Panc1 (cell line): ENCODE measurements at places on chromosomes 11 and 22.

- no peak overlapping the region for H3K4me3 ChIP-seq
- no peak overlapping the region for H3K27ac ChIP-seq
- no peaks in the 10 kb centered on the region for H3K36me3 ChIP-seq
Observed at GRCh38 chr11:114478768-114479167, 39.5 kb downstream of the REXO2 start.

GRCh38 chr11:100872951-100873740 is 186.1 kb downstream of the ARHGAP42 start:
- H3K27ac ChIP-seq = no peak overlapping the region
- no peak overlapping the region for H3K4me3 ChIP-seq
- DNase-seq = no peak
- H3K27me3 ChIP-seq = no peaks in the 10 kb centered on the region

- H3K4me3 ChIP-seq = no peak overlapping the region
- no peak for DNase-seq
- no peak overlapping the region for H3K27ac ChIP-seq
Observed at GRCh38 chr11:5831196-5831829, 10.4 kb downstream of the OR52E6 start.

- no peak overlapping the region for H3K4me3 ChIP-seq
- H3K27me3 ChIP-seq = peaks cover 13% of the 10 kb centered on the region
- H3K27ac ChIP-seq = no peak overlapping the region
- H3K36me3 ChIP-seq = no peaks in the 10 kb centered on the region
- no peaks in the 10 kb centered on the region for H3K4me1 ChIP-seq
- no peak for DNase-seq
Observed at GRCh38 chr11:125281831-125282595, 117.5 kb downstream of the PKNOX2 start.

DNA sequence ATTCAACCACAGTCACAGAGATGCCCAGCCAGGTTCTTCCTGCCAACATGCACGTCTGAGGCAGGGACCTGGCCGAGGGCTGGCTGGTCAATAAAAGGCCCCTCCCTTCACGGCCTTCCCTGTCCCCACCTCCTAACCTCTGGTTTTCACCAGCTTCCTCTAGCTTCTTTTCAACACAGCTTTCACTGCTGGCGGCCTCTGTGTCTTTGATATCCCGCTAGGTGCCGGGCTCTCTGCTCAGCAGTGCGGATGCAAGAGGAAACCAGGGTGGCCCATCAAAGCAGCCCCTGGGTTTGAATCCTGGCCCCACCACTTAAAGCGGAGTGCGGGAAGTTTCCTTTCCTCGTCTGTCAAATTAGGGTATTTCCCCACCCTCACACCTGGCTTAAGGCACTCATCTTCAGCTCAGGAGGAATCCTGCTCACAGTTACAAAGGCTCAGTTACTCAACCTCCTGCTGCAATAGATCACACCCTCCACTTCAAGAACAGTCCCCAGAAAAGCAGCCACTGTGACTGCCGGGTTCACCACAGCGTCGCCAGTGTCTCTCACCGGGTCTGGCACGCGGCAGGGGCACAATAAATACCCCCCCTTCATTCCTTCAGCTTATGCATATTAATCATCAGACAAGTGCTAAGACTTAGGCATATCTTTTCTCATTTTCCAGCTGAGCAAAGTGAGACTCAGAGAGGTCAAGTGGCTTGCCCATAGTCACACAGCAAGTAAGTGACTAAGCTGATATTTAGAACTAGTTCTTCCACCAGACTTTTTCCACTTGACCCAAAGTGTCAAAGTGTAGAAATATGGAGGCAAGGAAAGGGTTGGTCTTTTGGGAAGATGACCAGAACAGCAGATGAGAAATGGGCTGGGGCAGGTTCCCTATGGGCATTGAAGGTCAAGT is 45.7 kb downstream of the TXN2 start:
- peak overlapping the region; percentile 71 for H3K27ac ChIP-seq
- H3K4me1 ChIP-seq = peaks cover 45% of the 10 kb centered on the region
- H3K4me3 ChIP-seq = no peak overlapping the region

DNA sequence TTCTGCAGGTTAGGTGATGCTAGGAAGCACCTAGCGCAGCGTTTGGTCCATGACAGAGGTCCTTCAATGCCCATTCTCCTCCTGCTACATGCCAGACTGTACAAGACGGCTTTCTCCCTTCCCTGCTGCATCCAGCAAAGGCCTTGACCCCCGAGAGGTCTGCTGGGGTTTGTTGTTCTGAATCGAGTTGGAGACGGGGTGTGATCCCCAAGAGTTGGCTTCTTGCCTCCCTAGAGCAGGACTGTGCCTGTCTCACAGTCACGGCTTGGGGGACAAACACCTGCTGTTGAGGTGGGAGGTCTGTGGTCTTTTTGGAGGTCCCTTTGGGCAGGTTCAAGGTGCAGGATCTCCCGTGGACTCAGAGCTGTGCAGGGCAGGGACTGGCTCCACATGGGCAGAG is 352.3 kb upstream of the B3GAT1 start:
- no peak for DNase-seq
- H3K36me3 ChIP-seq = no peaks in the 10 kb centered on the region
- no peak overlapping the region for H3K27ac ChIP-seq
- peaks cover 12% of the 10 kb centered on the region; the same call in 1 of the 2 replicates for H3K27me3 ChIP-seq

DNA sequence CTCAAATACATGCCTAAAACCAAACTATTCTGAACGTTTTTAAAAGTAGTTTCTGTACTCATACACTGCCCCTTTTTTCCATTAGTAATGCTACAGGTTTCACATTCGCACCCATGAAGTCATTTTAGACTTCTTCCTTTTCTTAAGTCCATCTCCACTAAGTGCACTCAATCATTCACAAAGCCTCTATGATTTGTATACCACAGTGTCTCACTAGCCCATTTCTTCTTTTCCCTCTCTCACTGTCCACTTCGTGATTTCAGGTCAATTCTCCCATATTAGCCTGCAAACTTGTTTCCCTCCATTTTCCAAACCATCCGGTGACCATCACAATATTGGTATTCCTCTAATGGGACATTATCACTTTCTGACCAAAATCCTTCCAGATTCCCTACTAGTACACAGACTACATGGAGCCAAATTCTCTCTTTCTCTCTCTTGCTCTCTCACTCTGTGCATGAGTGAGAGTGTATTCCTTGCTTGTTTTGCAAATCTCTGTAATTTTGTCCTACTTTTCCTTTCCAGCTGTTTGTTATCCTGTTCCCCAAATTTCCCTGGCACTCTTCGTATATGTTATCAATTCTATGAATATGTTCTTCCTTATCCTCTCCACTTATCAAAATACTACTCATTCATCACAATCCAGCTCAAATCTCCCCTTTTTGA is 3.4 kb upstream of the ZC3H12C start:
- no peaks in the 10 kb centered on the region for H3K36me3 ChIP-seq
- H3K4me1 ChIP-seq = peaks cover 14% of the 10 kb centered on the region; the same call in 1 of the 2 replicates
- no peak overlapping the region for H3K4me3 ChIP-seq
- H3K27ac ChIP-seq = no peak overlapping the region
- no peak for DNase-seq
- peaks cover 14% of the 10 kb centered on the region; the same call in 1 of the 2 replicates for H3K27me3 ChIP-seq

DNA sequence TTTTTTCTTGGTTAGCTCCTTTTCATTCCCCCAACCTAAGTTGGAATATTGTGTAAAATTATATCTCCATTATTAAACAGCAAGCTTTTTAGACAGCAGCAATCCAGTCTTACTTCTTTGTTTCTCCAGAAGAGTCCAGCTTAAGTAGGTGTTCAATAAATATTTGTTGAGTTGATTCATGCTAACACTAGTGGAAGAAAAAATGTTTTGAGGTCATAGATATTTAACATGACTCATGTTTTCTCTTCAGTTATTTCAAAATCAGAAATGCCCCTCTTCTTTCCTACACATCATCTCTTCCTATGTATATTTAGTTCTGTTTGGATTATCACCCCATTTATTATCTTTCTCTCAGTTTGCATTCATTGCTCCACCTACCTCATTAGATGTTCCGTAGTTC is 20.3 kb downstream of the CCDC83 start:
- H3K4me3 ChIP-seq = no peak overlapping the region
- no peaks in the 10 kb centered on the region for H3K36me3 ChIP-seq
- no peaks in the 10 kb centered on the region for H3K27me3 ChIP-seq
- no peak overlapping the region for H3K27ac ChIP-seq

DNA sequence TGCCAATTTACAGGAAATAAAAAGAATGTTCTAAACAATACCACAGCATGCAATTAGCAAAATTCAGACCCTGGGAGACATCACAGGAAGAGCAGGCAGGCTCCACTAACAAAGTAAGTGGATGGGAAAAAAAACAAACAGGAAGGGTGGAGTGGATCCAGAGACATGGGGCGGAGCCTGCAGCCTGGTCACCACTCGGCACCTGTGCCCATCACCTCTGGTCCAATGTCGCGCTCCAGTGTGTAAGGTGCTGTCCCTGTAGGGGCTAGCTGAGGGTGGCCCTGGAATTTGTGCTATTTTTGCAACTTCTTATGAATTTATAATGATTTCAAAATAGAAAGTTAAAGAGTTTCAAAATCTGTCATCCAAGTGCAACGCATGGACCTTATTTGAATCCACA is 11.0 kb upstream of the MOB2 start:
- no peak for DNase-seq
- no peak overlapping the region for H3K27ac ChIP-seq
- no peak overlapping the region for H3K4me3 ChIP-seq
- H3K36me3 ChIP-seq = no peaks in the 10 kb centered on the region

DNA sequence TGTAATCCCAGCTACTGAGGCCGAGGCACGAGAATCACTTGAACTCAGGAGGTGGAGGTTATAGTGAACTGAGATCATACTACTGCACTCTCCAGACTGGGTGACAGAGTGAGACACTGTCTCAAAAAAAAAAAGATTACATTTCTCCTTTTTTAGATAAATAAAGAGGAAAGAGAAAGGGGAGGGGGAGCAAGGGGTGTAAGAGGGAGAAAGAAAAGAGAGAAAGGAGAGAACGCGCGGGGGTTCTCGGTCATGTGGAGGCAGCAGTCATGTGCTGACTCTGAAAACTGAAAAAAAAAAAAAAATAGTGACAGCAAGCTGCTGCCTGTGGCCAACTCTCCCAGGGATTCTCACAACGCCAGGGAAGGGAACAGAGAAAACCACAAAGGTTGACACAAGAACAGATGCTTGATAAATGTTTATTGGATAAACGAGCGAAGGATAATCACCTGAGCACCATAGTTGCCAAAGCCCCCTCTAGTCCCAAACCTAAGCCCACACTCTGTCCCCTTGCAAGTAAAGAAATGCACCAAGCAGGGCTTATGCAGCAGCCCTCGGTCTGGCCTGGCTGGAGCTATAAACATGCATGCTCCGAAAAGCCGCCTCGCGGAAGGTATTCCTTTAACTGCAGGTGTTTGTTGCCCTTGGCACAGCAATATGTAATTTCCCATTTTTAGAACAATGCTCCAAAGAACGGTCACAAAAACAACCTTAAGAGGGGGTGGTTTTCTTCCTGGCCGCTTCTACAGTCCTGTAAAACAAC is 14.5 kb downstream of the SCGB1A1 start:
- peak overlapping the region; percentile 29 for H3K4me3 ChIP-seq
- no peak for DNase-seq
- H3K36me3 ChIP-seq = no peaks in the 10 kb centered on the region
- H3K27ac ChIP-seq = peak overlapping the region; percentile 98
- no peaks in the 10 kb centered on the region for H3K27me3 ChIP-seq

DNA sequence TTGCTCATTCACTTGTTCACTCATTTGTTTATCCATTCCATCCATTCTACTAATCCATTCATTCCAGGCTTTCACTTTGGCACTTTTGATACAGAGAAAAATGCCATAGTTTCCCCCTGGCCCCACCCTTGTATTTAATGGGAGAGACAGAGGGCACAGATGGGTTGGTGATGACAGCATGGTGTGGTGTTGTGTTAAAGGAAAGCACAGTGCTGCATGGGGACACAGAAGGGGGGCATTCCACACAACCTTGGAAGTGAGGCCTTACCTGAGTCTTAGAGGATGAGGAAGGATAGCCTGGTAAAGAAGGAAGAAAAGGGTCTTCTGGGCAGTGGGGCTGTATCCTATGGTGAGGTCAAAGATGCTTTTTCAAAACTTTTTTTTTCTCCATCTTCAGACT is 248.5 kb upstream of the C11orf87 start:
- H3K4me3 ChIP-seq = no peak overlapping the region
- H3K4me1 ChIP-seq = no peaks in the 10 kb centered on the region

DNA sequence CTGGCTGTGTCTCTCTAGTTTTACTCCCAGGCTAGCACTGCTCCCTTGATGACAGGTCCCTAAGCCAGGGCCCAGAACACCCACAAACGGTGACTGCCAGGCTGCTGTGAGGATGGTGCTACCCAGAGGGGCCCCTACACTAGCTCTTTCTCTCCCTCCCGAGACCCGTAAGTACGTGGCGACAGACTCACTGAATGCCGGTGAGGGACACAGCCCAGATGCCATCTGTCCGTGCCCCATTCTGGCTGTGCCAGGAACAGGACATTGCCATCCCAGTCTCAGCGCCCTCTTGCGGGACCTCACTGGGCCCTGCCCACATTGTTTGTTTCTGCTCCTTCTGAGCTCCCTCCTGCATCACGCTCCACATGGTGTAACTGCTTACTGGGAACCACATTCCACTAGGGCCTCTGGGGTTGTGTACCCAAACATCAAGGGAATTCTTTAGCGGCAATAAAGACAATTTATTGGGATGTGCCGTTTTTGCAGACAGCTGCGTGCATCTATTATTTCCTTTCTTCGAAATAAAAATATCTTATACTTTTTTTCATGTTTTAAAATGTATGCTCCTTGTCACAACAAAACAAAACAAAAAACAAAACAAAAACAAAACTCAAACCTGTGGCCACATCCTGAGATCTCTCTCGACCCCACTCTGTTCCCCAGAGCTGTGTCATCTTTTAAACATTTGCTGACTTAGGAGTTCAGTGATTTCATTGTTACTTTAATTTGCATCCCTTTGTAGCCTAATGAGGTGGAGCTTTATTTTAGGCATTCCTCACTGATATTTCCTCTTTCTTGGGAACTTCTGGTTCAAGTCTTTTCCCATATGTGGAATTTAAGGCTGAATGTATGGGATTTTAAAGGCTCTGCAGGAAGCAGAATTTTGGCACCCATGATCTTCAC is 4.4 kb upstream of the TPCN2 start:
- no peak overlapping the region for H3K27ac ChIP-seq
- no peak overlapping the region for H3K4me3 ChIP-seq
- H3K36me3 ChIP-seq = no peaks in the 10 kb centered on the region; the same call in 1 of the 2 replicates
- no peaks in the 10 kb centered on the region for H3K27me3 ChIP-seq
- H3K4me1 ChIP-seq = peaks cover 14% of the 10 kb centered on the region
